ENCODE measurements at places on chromosomes 2 and 18.

GRCh38 chr2:134657650-134658250 is 61.0 kb downstream of the TMEM163 start:
- no peak overlapping the region for H3K27ac ChIP-seq
- H3K4me1 ChIP-seq: no peaks in the 10 kb centered on the region
- no peaks in the 10 kb centered on the region for H3K36me3 ChIP-seq
- no peaks in the 10 kb centered on the region for H3K27me3 ChIP-seq

DNA sequence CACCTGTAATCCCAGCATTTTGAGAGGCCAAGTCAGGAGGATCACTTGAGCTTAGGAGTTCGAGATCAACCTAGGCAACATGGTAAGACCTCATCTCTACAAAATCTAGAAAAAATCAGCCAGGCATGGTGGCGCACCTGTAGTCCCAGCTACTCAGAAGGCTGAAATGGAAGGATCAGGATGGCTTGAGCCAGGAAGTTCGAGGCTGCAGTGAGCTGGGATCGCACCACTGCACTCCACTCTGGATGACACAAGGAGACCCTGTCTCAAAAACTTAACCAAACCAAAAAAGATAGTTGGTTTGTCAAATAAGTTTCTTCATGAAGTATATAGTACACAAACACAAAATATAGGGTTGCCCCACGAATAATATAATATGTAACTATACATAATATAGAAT is 197.6 kb downstream of the DPP4 start:
- no peak for DNase-seq
- H3K27ac ChIP-seq: no peak overlapping the region
- H3K4me3 ChIP-seq: no peak overlapping the region
- H3K27me3 ChIP-seq: no peaks in the 10 kb centered on the region

DNA sequence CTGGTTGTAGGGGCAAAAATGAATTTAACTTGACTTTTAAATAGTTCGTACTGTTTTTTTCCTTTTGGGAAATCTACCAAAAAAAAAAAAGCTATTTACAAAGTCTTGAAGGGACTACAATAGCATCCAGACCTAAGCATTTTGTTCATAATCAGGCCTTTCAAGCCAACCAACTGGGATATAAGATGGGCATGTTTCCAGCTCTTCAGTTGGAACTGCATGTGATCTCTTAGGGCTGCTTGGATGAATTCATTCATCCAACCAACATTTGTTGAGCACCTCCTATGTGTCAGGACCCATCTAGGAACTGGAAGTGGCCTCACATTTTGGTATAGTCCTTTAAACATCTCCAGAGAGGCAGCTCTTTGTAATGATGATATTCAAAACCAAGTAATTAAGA is 98.6 kb downstream of the AAK1 start:
- no peak for DNase-seq
- H3K36me3 ChIP-seq: peaks cover 7% of the 10 kb centered on the region
- H3K4me1 ChIP-seq: peaks cover 4% of the 10 kb centered on the region
- no peak overlapping the region for H3K27ac ChIP-seq
- no peak overlapping the region for H3K4me3 ChIP-seq

DNA sequence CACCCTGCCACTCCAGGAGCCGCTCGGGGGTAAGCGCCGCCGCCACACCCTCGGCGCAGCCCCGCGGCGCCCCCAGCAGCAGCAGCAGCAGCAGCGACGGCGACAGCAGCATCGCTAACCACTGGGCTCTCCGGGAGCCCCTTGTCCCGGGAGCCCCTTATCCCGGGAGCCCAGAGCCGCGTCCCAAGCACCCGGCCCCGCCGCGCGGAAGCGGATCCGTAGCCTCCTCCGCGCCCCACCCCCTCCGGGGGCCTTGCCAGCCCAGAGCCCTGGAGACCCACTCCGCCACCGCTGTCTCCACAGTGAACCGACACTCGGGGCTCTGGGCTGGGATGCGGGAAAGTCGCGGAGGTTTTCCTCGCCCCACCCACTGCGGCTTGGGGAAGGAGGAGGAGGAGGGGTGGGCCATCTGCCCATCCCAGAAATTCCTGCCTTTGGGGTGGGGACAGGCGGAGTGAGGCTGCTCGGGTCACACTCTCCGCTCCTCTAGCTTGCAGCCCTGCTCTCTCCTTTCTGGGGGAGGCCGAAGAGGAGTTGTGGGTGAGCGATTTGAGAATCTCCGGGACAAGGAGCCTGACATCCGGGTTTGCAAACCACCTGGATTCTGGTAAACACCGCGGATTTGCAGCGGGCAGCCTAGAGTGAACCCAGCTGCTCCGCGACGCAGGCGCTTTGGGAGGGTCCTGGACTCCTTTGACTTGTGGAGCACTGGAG is at the start of gene PLA2R1:
Gene PLA2R1, minus strand, starts transcription at position 324 of the 714 bp plus-strand sequence. Its CDS starts 212 bp downstream, at position 112.
- H3K36me3 ChIP-seq: no peaks in the 10 kb centered on the region
- no peaks in the 10 kb centered on the region for H3K4me1 ChIP-seq
- no peaks in the 10 kb centered on the region for H3K27me3 ChIP-seq
- DNase-seq: peak; percentile 82

- no peak overlapping the region for H3K4me3 ChIP-seq
- no peaks in the 10 kb centered on the region for H3K27me3 ChIP-seq
- DNase-seq: no peak
- peaks cover 12% of the 10 kb centered on the region for H3K36me3 ChIP-seq
These were observed 19.7 kb downstream of the SAP130 start for GRCh38 chr2:128008074-128008672.

DNA sequence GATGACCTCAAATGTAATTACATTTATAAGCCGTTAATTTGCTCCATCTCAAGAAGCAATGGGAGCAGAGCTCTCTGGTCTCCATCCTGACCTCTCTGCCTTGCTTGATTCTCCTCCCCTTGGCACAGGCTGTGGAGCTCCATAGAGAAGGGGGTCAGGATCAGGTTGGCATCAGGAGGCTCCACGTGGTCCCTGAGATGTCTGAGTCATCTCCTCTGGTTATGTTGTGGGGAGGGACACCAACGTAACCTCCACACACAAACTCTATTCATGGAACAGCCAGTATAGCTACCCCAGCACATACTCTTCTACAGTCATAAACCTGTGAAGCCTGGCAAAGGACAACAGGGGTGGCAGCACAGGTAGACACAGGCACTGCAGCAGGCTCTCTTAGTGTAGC is 29.0 kb downstream of the TRABD2A start:
- H3K27ac ChIP-seq: no peak overlapping the region
- peaks cover under 1% of the 10 kb centered on the region for H3K4me1 ChIP-seq
- H3K36me3 ChIP-seq: no peaks in the 10 kb centered on the region
- no peak overlapping the region for H3K4me3 ChIP-seq
- H3K27me3 ChIP-seq: no peaks in the 10 kb centered on the region

All from kidney (tissue), 22 donors.